ENCODE measurements at places on chromosomes 4 and X.

DNA sequence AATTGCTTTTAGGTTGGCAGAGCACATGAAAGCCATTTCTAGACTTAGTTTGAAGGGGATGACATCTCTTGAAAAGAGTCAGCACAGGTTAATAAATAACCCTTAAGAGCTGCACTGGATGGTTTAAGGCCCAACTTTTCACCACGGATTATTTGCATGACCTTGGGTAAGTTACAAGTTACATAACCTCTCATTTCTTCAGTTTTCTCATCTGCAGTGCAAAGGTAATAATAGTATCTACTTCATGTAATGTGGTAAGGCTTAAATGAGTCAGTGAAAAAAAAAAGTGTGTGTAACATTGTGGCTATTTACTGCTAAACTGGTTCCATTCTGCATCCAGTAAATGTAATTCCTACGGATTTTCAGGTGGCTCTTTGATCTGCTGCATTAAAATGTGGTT, 715.8 kb downstream of the CCSER1 start:
- no peak for DNase-seq

DNA sequence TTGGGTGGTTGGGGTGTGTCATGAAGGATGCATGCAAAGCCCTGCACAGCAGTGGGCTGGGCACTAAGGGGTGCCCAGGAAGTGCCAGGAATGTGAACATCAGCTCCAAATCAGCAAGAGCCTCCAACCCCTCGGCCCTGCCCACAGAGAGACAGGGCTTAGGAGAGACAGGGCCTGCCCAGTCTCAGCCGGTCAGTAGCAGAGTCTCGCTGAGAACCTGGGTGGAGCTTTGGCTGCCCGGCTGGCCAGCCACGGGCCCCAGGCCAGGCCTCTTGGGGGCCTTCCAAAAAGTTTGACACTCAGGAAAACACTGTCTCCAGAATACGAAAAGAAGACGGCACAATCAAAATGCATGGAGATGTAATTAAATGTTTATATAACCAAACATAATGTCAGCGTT, 4.3 kb upstream of the MXD4 start:
- no peak for DNase-seq

DNA sequence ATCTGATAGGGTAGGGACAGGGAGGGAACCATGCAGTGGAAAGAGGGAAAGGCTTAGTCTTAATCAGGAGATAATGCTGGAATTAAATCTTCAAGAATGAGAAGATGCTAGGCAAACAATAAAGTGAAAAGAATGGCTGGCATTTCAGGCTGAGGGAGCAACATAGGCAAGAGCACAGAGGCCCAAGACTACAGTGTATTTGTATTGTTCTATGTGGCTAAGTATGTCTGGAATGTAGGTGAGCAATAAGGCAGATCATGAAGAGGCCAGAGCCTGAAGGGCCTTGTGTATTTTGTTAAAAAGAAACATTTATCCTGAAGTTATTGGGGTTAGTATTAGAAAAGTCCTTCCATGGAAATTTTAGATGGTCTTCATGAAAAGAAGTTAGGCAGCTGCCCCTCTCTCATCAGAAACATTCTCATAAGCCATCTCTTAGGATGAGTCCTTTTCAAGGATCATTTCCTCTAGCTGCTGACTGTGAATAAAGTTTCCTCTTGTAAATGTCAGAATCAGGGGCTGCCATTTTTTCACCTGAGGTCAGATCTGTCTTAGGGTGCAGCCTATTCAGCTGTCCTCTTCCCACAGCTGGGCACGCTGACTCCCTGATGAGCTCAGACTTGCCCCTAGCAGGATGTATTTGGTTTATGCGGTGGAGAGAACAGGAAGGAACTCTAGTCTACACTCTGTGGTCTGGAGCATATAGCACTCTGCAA, 46.3 kb downstream of the ATP10D start:
- DNase-seq = peak; percentile 6

DNA sequence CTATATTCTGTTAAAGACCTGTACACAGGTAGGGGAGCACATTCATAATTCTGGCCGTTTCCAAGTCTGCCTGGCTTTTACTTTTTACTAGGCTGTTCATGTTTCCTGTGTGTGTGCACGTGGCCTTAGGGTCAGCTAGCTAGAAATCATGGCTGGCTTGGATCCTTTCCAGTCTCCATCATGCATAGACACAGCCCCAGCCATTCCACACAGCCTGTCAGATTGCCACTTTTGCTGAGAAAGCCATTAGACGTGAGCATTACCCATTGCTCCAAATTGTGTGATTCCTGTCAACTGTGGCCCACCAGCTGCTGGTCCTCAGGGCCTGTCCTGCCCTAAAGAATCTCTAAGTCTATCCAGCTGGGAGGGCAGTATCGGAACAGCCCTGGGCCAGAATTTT, 11.4 kb upstream of the SORCS2 start:
- no peak for DNase-seq

GRCh38 chr4:98572697-98573096, 85.7 kb downstream of the TSPAN5 start:
- DNase-seq = no peak

DNA sequence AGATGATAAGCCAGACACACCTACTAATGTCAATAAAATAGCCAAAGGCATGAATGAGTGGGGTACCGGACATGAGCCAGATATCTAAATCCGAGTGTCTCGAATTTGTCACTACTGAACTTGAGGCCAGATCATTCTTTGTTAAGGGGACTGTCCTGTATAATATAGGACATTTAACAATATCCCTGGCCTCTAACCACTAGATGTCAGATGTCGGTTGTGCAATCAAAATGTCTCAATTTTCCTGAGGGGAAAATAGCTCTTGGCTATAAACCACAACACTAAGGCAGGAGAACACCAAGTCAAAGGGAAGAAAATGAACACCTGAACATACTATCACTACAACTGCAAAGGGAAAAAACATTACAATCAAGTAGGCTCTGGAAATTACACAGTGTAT, 154.5 kb downstream of the GPM6A start:
- no peak for DNase-seq

GRCh38 chr4:19025031-19025430, 1003.5 kb upstream of the LCORL start:
- DNase-seq = no peak

DNA sequence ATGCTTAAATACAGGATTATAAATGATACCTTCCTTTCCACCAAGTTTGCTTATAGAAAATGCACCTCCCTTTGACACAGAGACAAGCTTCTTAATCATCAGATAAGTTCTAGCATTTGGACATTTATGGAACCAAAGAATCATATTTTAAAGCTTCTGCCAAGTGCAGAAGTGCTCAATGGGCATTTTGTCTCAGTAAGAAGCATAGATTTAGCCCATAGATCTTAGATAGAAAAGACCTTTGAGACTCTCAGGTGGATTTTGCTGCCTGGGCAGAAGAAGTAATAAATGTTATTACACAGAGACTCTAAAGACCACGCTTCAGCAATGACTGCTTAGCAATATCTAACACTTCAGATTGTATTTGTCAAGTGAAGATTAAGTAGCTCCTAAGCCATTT, 174.6 kb downstream of the VEGFC start:
- DNase-seq = no peak

GRCh38 chr4:3770323-3771163, 4.4 kb downstream of the ADRA2C start:
- no peak for DNase-seq

DNA sequence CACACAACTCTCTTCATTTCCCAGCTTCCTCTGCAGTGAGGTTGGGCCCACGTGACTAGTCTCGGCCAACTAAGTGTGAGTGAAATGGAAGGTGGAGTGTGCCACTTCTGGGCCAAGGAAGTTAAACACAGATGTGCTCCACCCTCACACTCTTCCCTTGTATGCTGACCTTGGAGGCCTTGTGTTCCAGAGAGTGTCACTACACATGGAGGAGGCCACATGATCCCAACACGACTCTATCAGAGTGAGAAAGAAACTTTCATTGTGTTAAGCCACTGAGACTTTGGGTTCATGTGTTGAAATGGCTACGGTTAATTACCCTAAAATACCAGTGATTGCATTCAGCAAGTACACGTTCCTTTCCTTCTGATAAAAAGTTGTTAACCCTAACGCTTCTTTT, 55.1 kb downstream of the TBC1D9 start:
- DNase-seq = no peak

- no peak for DNase-seq
These were observed 731.9 kb downstream of the STPG2 start for GRCh38 chr4:97411356-97411755.

DNA sequence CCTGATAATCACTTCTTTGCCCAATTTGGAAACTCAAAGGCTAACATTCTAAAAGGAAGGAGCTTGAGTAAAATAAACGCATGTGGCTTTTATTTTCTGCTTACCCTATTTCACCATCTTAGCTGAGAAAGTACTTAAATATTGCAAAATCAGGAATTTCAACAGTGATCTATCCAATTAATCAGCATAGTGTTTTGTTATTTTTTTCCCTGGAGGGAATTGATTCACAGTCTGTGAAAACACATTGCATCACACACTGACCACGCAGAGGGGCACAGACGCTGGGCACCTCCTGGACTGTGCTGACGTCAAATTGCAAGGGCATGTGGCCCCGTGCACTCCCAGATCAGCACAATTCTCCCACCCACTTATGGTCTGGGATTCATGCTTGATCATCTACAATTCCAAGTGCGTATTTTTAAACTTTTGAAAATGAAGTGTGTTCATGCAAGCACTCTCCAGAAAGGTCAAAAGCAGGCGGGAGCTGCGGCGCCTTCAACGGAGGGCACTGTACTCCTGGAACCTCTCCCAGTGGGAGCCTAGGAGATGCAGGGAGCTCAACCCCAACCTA, 320.6 kb upstream of the PPARGC1A start:
- DNase-seq = no peak

DNA sequence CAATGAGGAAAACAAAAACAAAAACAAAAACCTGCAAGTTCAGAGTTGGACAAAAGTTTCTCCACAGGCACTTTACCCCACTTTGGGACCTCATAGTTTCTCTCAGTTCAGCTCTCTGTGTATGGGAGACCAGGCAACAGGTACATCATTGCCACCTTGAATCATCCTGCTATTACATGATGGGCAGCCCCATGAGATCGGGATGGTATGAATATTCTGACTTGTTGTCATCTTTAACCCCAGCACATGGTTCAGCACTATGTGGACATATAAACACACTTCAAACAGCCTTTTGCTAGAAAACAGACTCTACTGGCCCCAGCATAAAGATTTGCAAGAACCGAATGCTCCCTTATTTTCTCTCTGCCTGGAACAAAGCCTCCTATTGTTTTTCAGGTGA, 176.9 kb upstream of the SCML1 start:
- no peak for DNase-seq

DNA sequence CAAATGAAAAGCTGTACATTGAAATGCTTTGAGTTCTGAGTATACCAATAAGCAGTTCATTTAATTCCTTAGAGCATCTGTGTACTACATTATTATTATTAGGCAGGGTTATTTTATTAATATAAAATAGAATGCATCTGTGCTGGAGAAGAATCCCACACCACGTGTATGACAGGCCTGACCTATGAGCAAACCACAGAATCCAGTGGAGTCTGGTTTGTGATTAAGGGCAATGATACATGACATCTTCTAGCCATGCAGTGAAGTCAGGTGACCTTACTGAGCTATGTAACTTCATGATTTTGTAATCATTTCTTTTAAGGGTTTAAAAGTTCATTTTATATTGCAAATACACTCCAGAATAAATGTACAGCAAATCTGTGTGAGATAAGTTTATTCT, 1165.0 kb upstream of the TENM3 start:
- DNase-seq = no peak

- DNase-seq = no peak
These were observed 315.7 kb downstream of the HNRNPD start for GRCh38 chr4:82057990-82058544.

- DNase-seq = no peak
These were observed 26.5 kb upstream of the PLCXD1 start for GRCh38 chrX:254630-255215.

GRCh38 chr4:52094376-52095145, 43.5 kb downstream of the SPATA18 start:
- DNase-seq = no peak

DNA sequence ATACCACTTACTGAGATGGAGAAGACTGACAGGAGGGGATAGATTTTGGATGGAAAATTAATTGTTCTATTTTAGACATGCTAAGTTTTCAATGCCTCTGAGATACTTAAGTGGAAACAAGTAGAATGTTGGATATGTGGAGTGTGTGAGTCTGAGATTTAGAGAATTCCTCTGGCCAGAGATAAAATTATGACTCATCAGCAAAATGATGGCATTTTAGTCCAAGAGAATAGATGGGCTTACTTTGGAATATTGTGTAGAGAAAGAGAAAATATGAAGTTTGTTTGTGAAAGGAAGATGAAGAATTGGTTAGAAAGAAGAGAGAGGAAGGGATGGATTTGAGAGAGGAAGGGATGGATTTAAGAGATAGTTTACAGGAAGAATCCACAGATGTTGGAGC, 108.6 kb upstream of the PPP1R2C start:
- no peak for DNase-seq

- DNase-seq = no peak
These were observed 7.0 kb downstream of the SMIM14 start for GRCh38 chr4:39631700-39632079.

DNA sequence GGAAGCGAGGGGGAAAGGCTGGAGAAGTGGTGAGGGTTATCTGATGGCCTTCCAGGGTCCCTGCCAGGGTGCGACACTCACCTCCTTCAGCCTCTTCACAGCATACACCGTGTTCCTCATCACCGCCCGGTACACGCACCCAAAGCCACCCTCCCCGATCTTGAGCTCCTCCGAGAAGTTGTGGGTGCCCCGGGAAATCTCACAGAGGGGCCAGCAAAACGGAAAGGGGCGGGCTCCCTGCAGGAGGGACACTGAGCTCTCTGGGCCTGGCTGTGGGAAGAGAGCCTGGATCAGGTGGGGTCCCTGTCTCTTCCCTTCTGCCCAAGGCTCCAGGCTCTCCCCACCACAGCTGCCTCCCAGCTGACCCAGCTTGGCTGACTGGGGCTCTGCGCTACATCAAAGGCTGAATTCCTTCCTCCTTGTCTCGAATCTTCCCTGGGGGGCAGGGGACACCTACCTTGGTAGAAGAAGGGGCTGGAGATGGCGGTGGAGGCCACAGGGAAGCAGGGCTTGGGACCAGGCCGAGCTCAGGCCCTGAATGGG, 1.1 kb downstream of the IRAK1 start:
- DNase-seq = no peak

GRCh38 chr4:54487491-54487890, 170.3 kb upstream of the KIT start:
- DNase-seq = no peak

DNA sequence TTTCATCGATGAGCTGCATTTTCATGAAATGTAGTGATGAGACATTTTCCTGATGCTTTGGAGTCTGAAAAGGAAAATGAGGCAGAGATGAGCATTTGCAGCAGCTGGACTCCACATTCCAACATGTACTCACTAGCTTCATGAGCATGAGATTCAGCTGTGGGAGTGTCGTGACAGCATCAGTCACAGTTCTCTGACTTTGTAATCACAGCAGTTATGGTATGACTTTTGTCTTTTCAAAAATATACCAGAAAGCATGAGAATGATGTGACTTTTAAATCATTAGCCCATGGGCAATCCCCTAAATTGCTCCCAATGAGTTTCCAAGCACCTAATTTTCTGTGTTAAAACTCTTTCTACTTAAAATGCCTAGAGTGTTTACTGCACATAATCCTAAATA, 18.3 kb upstream of the MSL3 start:
- no peak for DNase-seq

Measured in naive thymus-derived CD8-positive, alpha-beta T cell (primary cell).